NCI-H345 (cell line): ENCODE measurements at places on chromosomes 3 and 15.
A peak's percentile ranks its signal among the peaks of the same experiment; 100 is the strongest.

DNA sequence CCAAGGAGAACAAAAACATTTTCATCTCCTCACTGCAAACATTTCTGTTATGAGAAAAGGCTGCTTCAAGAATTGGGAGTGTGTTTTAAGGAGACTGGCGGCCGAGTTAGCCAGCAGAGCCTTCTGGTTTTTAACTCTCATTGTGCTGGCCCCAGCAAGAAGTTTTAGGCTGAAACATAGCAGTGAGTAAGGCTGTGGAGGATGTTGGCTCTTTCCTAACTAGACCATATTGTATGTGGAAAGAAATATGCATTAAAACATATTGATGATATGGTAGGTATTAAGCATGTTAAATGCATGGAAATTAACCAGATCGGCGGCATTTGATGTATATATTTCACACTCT is 90.7 kb downstream of the TIGIT start:
- DNase-seq: no peak

- no peak for DNase-seq
These were observed 48.4 kb upstream of the IP6K2 start for GRCh38 chr3:48765376-48765775.

- peak; percentile 27 for DNase-seq
These were observed 26.7 kb upstream of the TMC3 start for GRCh38 chr15:81400640-81401236.

DNA sequence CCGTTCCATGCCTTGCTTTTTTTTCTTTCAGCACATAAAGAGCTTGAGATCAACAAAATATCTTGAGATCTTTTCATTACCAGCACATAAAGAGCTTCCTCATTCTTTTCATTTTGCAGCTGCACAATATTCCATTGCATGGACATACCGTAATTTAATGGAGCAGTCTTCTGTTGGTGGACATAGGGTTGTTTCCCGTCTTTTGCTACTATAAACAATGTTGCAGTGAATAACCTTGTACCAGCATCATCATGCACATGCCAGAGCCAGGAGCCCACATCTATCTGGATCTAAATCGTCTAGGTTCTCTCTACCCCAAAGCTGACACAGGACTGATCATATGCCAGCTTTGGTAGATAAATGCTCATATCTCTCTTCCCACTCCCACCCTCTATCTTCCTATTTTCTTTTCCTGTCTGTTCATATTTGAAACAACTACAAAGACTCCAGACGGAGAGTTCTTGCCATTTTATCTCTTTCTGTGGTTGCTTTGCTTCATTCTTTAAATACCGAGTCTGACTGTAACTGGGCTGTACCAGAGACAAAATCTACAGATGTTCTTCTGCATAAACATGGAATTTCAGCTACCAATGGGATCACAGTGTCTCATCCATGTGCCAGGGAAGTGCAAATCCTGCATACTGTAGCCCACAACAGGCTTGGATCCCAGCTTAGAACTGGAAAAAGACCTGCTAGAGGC is 47.1 kb upstream of the AKAP13 start:
- DNase-seq: no peak

- no peak for DNase-seq
These were observed 10.0 kb downstream of the RBP2 start for GRCh38 chr3:139466360-139466759.

GRCh38 chr3:41874022-41874421 is 87.9 kb downstream of the ULK4 start:
- no peak for DNase-seq

DNA sequence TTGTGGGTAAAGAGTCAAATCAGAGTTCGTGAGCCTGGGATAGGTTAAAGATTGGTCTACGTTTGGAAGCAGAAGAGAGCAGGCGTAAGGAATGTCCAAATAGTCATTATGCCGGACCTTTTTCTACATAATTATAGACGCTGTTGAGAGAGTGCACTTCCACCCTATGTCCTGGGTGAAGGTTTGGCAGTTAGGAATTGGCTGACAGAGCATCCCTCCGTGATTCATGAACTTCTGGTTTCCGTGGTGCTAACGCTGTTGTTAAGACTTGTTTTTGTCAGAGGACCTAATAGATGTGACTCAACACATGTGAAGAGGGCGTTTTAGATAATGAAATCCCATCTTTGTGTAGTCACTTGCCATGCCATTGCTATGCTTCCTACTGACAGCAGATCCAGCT is 1.1 kb downstream of the EAF1 start:
- DNase-seq: no peak

DNA sequence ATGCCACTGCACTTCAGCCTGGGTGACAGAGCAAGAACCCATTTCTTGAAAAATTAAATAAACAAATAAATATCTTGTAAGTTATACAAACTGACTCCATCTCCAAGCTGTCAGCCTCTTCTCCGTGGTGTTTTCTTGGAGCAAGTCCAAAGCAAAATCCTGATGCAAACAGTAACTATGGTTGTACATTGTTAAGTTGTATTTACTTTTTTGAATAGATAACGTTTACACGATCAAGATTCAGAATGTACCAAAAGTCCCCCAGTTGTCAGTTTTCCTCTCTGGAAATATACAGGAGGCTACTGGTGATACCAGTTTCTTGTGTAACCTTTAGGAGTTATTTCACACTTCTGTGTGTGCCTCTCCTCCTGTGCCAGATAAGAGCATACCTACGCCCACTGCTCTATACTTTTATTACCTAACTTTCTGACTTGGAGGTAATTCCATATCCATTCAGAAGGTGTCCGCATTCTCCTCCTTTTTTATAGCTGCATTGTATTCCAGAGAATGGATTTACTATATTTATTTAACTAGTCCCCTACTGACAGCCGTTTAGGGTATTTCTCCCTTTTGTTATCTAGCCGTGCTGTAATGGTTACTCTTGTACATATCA is 14.2 kb downstream of the CMTM7 start:
- DNase-seq: peak; percentile 13

DNA sequence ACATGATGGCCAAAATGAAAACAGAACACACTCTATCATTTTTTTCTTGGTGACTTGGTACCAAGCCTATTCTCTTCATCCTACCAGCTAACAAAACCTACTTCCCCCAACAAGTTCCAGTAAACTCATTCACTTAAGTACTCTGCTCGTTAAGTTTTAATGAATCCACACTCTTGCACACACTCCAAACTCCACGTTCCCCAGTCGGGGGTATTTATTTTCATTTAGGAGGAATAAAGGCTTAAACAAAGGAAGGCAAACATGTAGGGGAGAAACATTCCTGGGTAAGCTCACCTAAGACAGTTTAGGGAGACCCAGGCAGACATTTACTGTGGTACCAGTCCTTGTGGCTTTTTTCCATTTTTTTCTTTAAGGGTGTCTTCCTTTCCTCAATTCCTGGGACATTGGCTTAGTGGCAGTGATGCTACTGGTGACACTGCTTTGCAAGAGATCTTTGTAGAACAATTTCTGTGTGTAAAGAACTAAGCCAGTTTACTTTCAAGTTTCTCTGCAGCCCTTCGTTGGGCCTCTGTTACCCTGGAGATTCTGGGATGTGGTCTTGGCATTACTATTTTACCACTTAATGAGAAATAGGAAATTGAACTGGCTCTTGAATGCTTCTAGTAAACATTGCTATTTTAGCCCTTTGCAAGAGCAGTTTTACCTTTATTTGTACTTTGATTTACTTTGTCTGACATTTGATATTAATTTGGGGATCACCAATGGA is 117.3 kb upstream of the C15orf61 start:
- no peak for DNase-seq
